ENCODE measurements at places on chromosomes 2 and 18.

DNA sequence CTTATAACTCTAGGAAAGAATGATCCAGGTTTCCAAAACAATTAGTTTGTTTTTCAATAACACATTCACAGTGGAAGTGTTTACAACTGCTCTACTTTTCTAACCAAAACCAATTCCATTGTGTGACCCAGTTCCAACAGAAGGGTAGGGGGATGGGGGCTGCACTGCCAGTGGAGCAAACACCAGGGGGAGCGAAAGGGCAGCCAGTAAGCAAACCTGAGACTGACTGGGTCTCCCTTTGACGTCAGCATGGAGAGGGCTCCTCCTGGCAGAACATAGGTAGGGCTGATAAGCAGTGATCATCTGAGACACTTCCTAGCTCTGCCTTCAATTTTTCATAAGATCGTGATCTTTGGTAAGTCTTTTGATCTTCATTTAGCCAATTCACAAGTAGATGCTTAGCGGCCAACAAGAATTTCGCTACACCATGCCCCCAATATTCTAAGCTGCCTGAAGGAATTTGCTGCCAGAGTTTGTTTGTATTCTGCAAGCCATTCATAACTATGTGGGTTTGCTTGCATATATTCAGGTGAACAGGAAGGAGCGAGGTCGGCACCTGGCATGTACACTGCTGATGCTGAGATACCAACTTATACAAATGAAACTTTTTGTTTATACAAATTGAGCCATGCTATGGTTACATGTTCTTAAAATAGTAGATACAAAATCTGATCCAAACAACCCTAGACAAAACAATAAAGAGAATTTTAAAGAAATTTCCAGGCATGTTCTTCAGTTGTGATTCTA lies 45.9 kb downstream of the ST6GAL2 start:
- no peak for DNase-seq

- peak; percentile 77 for DNase-seq
Measured at GRCh38 chr2:101823347-101823791, 125.9 kb downstream of the MAP4K4 start.

GRCh38 chr2:9108210-9108967 lies 98.2 kb upstream of the ASAP2 start:
- no peak for DNase-seq

- peak; percentile 99 for DNase-seq
Measured at GRCh38 chr2:109322111-109322510, 193.1 kb downstream of the SH3RF3 start.

GRCh38 chr2:231482806-231483391 lies 18.6 kb upstream of the NCL start:
- peak; percentile 70 for DNase-seq

DNA sequence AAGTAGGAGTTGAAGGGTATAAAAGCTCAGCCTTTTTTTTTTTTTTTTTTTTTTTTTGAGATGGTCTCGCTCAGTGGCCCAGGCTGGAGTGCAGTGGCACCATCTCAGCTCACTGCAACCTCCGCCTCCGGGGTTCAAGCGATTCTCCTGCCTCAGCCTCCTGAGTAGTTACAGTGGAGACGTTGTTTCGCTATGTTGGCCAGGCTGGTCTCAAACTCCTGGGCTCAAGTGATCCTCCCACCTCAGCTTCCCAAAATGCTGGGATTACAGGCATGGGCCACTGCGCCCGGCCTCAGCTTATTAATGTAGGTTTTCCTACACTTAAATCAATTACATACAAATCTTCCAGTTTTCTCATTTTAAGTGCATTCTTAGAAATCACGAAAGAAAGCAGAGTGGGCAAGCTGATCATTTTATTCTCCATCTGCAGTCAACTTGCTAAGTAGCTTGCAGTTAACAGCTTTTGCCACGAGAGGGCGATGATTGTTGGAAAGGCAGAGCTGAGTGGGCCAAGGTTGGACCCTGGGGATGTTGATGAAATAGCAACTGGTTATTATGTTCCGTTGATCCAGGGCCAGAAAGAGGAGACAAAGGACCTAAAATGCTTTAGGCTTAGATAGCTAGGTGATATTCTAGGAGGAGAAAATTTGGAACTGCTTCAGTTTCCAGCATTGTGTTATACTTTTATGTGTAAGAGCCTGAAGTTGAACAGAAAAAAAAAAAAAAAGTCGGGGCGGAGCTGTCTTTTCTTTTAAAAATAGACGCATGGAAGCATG lies 234.4 kb upstream of the EPAS1 start:
- DNase-seq = peak; percentile 87

GRCh38 chr2:15571729-15572128 lies 10.6 kb upstream of the NBAS start:
- no peak for DNase-seq

DNA sequence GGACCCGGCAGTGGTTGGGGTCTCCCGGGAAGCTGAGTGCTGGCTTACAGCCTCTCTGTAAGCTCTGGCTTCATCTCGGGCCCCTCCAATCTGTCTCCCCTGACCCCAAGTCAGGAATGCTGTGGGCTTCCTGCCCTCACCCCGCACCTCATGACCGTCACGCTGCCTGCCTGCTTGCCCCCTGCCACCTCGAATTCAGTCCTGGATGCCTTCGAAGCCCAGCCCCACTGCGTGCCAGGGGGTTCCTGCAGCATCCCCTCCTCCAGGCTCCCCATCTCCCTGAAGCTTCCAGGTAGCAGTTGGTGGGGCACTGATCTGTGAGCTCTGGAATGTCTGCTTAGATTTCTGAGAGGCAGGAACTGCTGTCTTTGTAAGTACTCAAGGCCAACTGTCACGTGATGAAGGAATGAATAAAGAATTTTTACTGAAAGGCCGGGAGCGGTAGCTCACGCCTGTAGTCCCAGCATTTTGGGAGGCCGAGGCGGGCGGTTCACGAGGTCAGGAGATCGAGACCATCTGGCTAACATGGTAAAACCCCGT lies 6.5 kb downstream of the CLHC1 start:
- DNase-seq = no peak

- DNase-seq = peak; percentile 31
Measured at GRCh38 chr2:120949027-120949956, 213.6 kb downstream of the GLI2 start.

DNA sequence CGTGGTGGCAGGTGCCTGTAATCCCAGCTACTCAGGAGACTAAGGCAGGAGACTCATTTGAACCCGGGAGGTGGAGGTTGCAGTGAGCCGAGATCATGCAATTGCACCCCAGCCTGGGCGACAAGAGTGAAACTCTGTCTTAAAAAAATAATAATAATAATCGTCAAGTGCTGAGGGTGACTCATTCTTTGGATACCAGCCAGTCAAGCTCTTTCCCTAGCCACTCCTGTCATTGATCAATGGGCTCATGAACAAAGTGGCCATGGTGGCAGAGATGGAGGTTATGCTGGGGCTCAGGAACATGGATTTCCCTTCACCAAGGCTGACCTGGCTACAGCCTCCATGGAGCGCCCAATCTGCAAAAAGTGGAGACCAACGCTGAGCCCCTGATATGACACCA lies 94.5 kb upstream of the HAAO start:
- no peak for DNase-seq

Data from EH (cell line).